ENCODE measurements at places on chromosomes 6 and 20.

DNA sequence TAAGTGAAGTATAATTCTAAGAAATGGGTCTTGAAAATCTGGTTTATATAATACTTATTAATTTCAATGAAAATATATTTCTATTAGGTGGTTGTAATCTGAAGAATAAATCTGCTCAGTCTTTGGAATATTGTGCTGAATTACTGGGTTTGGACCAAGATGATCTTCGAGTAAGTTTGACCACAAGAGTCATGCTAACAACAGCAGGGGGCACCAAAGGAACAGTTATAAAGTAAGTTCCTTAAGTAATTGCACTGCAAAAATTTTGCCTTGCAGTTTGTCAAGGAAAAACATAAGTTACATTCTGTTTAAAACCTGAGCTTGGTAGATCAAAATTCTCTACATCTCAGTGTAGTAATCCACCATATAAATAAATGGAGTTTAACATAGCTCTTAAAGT lies 106.0 kb downstream of the MYO6 start:
- DNase-seq, result no peak

GRCh38 chr6:85494547-85495536 lies 45.0 kb downstream of the NT5E start:
- DNase-seq, result no peak

- no peak for DNase-seq
Measured at GRCh38 chr6:26359765-26360164, 5.2 kb upstream of the BTN3A2 start.

DNA sequence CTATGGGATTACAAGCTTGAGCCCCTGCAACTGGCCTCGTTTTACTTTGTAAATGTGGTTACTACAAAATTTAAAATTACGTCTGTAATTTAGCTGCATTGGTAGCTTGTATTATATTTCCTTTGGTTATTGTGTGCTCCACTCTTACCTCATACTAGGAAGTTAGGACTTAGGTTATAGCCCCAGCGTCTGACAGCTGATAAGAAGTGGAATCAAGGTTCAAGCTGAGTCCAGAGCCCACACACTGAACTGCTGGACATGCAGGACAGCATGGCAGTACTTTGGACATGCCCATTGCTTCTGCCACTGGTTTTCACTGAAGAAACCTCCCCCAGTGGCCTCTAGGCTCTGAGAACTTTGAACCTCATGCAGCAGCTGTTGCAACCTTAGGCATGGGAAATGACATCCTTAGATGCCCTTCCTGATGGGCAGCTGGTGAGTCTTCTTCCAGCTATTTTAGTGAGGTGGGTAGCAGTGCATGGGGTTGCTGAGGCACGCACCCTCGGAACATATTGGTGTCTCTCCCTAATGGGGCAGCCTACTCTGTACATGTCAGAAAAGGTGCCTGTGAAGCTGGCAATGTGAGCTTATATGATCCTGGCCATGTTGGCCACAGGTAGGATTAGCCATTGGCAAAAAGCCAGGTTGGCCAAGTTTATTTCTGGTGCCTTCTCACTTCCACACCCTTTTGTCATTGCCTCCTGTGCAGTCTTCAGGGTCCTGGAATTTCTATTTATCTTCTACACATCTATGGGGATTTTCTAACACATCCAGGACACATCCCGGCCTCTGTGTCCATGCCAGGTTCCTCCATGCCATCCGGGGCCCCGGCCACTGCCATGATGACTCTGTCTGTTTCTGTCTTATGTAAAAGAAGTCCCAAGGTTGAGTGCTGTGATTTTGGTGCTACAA lies 85.3 kb downstream of the CDS2 start:
- no peak for DNase-seq

- no peak for DNase-seq
Measured at GRCh38 chr6:51049288-51049982, 230.8 kb downstream of the TFAP2B start.

GRCh38 chr6:35804996-35805736 lies at the start of gene LHFPL5:
Gene LHFPL5 (plus strand): TSS chr6:35805352. CDS start chr6:35805671, 319 bp downstream.
- no peak for DNase-seq

GRCh38 chr6:111573892-111574797 lies 31.5 kb downstream of the TRAF3IP2 start:
- DNase-seq, result no peak

DNA sequence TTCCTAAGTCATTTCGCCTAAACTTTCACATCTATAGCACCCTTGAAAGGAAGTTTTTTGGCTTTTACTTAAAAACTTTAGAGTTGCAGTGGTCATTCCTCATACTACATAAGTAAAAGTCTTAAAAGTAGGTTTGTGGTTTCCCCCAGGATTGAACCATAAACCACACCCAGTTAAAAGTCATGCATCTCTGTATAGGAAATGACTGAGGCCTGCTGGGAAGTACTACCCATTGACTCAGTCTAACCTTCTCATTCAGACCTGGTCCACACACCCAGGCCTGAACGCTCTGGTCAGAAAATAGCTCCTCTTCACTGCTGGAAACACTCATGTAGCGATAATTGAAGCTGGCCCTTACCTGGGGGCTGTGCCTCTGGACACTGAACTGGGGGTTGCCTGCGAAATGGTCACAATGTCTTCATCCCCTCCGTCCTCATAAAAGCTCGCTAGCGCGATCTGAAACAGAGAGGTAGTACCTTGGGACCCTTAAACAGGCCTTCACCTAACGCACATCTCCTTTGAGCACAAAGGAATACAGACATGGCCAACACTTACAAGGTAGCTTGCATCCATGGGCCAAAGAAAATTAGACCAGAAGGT lies 2.6 kb downstream of the NSFL1C start:
- DNase-seq, result no peak

DNA sequence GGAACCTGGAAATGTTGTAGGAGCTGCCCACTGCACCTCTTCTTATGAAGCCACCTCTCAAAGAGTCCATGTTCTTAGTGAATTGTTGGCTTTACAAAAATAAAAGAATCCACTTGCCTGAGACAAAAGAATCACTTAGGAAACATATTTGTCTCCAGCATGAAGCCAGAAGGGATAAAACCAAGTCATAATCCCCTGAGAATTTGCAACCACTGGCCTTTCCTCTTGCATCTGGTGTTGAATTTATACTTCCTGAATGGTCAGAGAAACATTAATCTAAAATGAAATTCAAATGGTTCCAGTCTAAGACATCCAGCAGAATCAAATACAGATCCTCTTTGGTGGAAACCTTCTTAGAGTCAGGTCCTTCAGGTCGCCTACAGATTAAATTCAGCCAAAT lies 192.5 kb upstream of the ECI2 start:
- no peak for DNase-seq

DNA sequence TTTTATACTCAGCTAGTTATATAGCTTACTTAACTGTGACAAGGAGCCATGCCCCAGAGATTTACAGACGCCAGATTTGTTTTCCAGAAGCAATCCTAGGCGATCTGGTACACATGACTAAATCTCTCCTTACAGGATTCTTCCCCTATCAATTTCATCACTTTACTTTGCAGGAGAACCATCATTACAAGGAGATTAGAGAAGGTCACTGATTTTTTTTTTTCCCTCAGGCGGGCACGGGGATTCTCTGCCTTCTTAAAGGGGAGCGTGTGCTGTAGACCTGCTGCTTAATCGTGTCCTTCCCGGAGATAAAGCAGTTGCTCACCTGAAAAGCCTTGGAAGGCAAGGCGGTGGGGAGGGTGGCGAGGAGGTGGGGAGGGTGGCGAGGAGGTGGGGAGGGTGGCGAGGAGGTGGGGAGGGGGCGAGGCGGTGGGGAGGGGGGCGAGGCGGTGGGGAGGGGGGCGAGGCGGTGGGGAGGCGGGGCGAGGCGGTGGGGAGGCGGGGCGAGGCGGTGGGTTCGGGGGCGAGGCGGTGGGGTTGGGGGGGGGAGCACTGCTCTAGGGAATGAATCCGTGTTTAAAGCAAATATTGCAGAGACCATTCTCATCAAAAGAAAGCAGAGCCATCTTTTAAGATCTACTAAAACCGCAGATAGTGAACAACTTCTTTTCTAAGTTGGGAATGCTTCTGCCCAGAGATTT lies 14.3 kb upstream of the MRAP2 start:
- no peak for DNase-seq

DNA sequence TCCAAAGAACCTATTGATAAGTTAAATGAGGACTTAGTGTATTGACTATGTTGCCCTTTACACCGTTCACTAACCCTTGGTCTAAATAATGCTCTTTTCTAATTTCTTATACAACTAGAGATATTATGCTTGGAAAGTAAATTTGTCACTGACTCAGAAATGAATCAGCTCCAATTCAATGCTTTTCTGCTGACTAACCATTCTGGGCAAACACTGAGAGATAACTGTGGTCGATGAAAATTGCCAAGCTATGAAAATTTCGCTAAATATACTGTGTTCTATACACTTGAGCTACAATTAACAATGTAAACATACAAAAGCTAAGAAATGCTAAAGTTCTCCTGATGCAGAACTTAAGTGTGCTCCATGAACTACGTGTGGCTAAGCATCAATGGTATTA lies 23.1 kb upstream of the FBXO9 start:
- DNase-seq, result no peak

DNA sequence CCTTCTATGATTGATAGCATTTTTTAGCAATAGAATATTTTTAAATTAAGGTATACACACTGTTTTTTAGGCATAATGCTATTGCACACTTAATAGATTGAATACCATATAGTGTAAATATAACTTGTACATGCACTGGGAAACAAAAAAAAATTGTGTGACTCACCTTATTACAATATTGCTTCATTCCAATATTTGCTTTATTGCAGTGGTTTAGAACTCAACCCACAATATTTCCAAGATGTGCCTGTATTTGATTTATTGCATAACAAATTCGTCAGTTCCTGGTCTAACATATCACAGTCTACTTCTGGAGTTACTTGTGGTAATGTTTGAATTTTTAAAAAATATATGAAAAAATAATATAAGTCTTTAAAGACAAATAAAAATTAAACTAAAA lies 41.9 kb upstream of the DEFB112 start:
- no peak for DNase-seq

GRCh38 chr6:118179048-118179447 lies 272.0 kb downstream of the SLC35F1 start:
- no peak for DNase-seq

DNA sequence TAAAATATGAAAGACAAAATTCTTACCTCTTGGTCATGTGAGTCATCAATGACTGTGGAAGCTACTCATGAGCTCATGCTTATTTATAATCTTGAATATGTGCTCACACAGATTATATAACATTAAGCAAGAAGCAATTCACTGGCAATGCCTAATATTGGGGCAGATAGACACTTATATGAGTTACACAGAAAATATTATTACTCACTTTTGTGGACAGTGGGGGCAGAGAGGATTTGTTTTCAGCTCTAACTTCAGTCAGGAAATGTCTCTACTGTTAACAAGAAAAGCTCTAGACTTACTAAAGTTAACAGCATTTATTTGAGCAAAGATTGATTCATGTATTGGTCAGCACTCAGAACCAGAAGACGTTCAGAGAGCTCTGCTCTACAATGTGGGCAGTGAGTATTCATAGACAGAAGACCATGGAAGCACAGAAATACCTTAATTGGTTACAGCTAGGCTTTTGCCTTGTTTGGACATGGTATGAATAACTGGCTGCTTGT lies 85.8 kb upstream of the AHI1 start:
- no peak for DNase-seq

- DNase-seq, result no peak
Measured at GRCh38 chr20:62805711-62806382, 1.2 kb downstream of the OGFR start.

DNA sequence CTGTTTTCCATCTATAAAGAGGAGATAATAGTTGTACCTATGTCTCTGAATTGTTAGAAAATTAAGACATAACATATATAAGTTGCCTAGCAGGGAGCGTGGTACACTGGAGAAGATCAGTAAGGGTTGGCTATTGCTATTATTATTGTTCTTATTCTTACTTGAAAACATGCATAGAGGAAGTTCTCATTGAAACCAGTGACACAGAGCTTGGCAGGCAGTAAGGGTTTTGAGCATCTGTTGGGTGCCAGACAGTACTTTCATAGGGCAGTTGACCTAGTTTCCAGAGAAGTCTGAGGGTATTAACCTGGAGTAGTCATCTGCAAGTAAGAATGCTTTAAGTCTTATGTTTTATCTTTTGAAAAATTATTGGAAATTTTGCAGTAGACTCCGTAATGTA lies 13.3 kb upstream of the SGK1 start:
- no peak for DNase-seq

DNA sequence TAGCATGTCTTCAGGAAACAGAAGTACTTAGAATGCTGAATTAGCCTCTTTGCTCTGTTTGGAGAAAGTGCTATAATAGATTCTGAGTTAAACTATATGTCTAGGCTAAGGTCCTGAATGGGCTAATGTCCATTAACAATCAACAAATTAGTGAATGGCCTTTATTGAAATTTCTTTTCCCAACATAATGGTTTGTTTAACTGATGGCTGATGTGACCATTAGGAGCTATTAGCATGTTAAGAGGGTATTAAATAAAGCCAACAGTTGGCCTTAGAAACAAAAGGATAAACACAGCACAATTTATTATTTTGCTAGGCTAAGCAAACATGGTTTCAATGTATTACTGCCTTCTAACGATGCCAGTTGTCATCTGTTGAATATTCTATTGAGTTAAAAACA lies 234.3 kb upstream of the HS3ST5 start:
- DNase-seq, result no peak

GRCh38 chr6:136351518-136352110 lies 62.0 kb upstream of the BCLAF1 start:
- DNase-seq, result no peak

DNA sequence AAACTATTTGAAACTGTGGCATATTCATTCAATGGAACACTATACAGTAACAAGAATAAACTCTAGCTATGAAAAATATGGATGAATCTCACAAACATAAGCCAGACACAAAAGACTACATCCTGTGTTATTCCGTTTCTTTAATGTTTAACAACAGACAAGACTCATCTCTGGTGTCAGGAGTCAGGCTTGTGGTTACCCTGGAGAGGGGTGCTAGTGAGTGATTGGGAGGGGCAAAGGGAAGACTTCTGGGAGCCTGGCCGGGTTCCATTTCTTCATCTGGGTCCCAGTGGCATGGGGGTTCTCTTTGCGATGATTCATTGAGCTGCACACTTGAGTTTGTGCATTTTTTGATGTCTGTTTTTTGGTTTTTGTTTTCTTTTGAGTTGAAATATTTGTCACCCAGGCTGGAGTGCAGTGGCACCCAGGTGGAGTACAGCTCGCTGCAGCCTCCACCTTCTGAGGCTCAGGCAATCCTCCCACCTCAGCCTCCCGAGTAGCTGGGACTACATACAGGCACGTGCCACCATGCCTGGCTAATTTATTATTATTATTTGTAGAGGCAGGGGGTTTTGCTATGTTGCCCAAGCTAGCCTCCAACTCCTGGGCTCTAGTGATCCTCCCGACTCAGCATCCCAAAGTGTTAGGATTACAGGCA lies 21.2 kb upstream of the TTPAL start:
- DNase-seq, result no peak

- no peak for DNase-seq
Measured at GRCh38 chr20:39004508-39004907, 42.4 kb downstream of the DHX35 start.

- no peak for DNase-seq
Measured at GRCh38 chr6:6614096-6614982, 25.8 kb downstream of the LY86 start.

- no peak for DNase-seq
Measured at GRCh38 chr6:6074190-6074589, 67.5 kb upstream of the NRN1 start.

GRCh38 chr20:63417097-63417737 lies 55.2 kb downstream of the KCNQ2 start:
- DNase-seq, result no peak

GRCh38 chr6:153001767-153002612 lies 519 bp downstream of the MTRF1L start:
- peak; percentile 38 for DNase-seq

- DNase-seq, result no peak
Measured at GRCh38 chr6:42163981-42164380, 9.2 kb upstream of the GUCA1A start.

- DNase-seq, result no peak
Measured at GRCh38 chr6:37324131-37325033, 29.4 kb upstream of the RNF8 start.
